ENCODE measurements at places on chromosomes 2 and 18.
A peak's percentile ranks its signal among the peaks of the same experiment; 100 is the strongest.

- no peak for DNase-seq
These were observed 41.9 kb downstream of the TMEM131 start for GRCh38 chr2:97953853-97954252.

DNA sequence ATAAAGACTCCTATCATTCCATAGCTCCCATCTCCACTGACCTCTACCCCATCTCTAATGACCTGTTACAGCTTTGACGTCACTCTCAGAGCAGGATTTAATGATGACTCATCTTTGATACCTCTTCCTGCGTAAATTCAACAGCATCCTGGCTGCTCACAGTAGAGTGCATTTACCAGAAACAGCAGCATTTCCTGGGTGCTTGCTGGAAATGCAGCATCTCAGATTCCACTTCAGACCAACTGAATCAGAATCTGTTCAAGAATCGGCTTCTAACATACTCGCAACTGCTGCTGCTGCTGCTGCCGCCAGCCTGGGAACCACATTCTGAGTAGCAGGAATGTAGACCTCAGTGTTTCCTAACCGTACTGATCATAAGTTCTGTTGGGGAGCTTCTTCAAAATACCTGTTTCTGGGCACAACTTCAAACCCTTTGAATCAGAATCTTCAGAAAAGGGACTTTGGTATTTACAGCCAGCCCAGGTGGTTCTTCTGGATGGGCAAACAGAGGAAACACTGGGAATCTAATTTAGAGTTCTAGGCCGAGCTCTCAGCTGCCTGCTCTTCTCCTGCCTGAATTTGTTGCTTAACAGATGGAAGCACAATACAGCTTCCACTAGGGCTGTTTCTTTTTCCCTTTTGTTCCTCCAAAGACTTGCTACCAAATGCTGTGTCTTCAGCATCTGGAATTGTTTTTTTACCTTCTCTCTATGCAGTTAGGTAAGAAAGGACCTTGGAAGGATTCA is 241.4 kb downstream of the NCKAP5 start:
- no peak for DNase-seq

DNA sequence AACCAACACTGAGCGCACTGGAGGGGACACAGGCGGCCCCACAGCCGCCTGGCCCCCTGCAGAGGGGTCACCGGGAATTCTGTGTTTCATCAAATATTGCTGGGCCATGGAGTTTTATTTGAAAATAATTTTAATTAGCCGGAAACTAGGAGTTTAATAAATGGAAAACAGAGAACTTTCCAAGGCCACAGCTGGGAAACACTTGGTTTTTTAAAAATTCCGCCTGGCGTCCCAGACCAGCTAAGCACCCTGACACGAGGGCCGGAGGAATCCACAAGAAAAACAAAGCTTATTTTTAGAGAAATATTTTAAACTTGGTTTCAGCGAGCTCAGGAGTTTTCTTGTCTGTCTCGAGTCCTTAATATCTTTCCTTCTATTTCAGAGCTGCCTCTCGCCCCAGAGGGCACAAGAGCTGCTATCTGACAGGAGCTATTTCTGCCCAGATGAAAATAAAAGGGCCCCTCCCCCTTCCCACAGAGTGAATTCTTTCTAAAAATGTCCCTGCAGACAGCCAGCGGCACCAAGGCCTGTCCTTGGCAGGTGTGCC is 8.2 kb downstream of the ZFP36L2 start:
- no peak for DNase-seq

GRCh38 chr18:22102953-22103646 is 66.3 kb upstream of the GATA6 start:
- no peak for DNase-seq

DNA sequence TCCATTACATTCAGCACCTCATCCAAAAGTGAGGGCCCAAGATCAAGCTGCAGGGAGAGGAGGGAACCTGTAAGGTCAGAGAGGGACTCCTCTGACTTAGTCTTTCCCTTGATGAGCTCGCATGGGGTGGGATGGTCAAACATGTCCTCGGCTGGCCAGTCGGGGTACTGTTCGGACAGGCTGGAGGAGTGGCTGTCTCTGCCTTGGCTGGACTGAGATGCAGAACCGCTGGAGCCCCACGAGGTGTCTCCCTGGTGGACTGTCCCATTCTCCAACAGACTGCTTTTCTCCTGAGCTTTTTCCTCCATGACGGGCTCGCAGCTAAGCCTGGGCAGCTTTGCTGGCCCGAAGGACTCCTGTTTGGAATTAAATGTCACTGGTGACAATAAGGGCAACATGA is 25.6 kb downstream of the CDC42EP3 start:
- no peak for DNase-seq

- DNase-seq = no peak
These were observed 264.0 kb downstream of the TPGS2 start for GRCh38 chr18:36564841-36565240.

- DNase-seq = no peak
These were observed 29.8 kb downstream of the PXDN start for GRCh38 chr2:1714291-1715064.

DNA sequence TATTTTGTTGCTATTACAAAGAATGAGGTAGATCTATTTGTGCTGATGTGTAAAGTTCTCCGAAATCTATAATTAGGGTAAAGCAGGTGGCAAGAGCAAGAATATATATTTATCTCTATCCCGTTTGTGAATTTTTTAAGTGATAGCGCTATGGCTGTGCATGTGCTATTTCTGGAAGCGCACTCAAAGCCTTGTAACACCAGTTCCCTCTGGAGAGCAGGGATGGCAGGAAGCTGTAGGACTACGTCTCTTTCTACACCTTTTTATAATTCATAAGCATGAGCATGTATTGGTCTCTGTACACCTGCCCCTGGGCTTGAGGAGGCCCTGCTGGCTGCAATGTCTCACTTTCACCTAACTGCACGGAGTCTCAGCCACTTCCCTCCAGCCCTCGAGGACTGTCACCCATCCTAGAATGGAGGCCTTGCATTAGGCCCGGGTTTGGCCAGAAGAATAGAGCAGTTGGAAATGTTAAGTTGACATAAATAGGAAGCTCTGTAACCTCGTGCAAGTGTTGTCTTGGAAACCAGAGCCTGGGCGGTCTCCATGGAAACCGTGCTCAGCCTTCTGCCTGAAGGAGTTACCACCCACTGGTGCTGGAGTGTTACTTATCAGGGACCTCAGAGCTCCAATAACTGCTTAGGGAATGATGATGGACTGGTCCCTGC is 20.9 kb downstream of the ITM2C start:
- DNase-seq = peak; percentile 68

GRCh38 chr18:75546964-75547363 is 119.5 kb upstream of the SMIM21 start:
- no peak for DNase-seq

DNA sequence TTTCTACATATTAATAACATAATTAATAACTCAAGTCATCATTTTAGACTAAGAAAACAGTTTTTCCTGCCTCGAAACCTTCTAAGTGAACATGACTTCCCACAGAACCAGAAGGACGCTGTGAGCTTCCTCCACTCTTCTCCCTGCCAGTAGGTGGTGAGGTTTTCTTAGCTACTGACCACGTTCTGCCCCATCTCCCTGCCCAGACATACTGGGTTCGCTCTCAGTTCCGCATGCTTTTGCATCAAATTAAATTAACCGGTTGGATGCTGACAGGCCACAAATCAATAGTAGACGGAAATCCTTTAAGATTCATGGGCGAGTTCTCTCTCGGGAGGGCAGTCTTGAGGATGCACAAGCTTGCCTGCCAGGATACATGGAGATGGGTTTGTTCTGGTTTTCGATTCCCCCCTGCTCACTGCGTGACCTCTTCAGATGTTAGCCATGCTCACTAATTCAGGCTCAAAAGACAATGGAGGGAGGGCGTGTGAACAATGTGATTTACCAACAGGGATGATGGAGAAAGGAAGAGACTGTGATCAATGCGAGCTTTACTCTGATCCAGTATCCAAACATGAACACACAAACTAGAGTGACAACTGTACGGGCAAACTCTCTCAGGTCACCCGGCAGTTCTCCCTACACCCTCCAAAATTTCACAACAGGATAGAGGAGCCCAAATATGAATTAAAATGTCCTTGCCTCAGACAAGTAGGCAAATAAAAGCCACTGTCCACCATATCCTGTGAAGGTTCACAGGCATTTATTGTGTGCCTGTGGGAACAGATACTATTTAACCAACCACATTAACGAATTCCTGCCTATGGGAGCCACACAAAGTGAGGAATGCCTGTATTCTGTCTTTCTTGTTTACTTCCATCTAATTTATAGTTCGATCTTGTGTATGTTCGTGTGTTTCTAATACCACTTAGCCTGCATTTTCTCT is 375.7 kb downstream of the EIPR1 start:
- no peak for DNase-seq

DNA sequence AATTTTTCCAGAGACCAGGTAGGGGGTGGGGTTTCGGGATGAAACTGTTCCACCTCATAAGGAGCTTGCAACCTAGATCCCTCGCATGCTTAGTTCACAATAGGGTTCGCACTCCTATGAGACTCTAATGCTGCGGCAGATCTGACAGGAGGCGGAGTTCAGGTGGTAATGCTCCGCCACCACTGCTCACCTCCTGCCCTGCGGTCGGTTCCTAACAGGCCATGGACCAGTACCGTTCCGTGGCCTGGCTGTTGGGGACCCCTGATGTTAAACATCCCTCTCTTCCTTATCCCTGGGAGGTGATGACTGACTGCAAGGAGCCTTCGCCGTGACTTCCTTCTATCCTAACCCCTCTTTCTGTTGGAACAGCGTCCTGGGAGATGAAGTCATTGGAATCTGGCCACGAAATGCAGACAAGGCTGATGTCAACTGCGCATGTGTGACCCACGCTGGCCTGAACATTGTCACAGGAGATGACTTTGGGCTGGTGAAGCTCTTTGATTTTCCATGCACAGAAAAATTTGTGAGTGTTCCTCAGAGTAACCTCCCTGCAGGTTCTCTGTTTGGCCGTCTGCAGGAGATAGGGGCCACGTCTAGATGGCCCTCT is 82.4 kb downstream of the RTN4 start:
- no peak for DNase-seq

- no peak for DNase-seq
These were observed 14.1 kb downstream of the DYNC2LI1 start for GRCh38 chr2:43787895-43788294.

- no peak for DNase-seq
These were observed 556.9 kb upstream of the SETBP1 start for GRCh38 chr18:44123743-44124142.

DNA sequence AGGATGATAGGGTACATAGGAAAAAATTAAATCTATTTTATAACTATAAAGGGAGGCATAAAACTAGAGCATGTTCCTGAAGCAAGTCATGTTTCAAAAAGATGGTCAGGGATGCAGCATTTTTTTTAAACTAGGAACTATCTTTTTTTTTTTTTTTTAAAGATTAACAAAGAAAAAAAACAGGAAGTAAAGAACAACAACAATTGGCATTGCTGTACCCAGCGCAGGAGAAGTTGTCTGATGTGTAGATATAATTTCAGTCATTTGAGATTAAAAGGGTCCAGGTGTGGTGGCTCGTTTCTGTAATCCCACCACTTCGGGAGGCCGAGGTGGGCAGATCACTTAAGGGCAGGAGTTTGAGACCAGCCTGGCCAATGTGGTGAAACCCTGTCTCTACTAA is 41.5 kb downstream of the PMAIP1 start:
- DNase-seq = no peak
